ENCODE measurements at places on chromosomes 4 and X.
A peak's percentile ranks its signal among the peaks of the same experiment; 100 is the strongest.

DNA sequence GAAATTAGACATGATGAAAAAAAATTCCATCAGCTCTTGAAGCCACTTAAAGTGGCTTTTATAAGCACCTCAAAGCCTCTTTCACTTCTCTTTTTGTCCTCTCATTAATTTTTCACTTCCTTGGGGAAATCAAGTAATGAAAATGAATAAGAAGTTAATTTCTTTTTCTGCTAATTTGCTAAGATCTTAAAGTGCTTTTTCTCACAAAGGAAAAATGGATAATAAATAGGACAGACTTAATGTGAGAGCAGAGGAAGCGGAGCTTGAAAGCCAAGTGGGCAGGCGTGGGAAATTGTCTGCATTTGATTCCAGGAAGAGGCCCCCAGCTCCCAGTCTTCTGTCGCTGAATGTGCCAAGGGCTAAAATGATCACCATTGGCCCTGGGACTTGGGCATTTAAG is 28.6 kb downstream of the CDS1 start:
- no peak for DNase-seq

GRCh38 chrX:150688911-150689451 is 4.2 kb upstream of the MTMR1 start:
- no peak for DNase-seq

GRCh38 chrX:97556359-97556758 is 672.7 kb downstream of the RPA4 start:
- DNase-seq: no peak

- DNase-seq: no peak
These were observed 21.9 kb downstream of the HNRNPH2 start for GRCh38 chrX:101429934-101430333.

GRCh38 chr4:168421671-168422070 is 58.6 kb downstream of the DDX60L start:
- no peak for DNase-seq

DNA sequence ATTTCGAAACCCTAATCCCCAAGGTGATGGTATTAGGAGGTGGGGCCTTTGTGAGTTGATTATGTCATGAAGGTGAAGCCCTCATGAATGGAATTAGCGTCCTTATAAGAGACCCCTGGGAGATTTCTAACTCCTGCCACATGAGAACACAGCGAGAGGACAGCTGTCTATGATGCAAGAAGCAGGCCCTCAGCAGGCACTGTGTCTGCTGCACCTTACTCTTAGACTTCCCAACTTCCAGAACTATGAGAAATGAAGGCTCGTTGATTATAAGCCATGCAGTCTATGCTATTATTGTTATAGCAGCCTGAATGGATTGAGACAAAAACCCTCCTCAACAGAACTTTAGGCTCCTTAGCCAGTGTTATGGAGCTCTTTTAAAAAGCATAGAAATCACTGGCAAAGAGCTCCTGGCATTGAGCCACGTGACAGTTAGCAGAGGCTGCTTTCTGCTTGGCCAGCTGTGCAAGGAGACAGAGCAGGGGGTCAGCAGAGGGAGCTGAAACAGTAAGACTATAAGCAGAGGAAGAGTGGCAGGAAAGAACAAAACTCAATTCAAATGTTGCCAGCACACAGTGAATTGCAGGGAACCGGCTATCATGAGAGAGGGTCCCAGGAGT is 219.2 kb upstream of the FAT1 start:
- peak; percentile 31 for DNase-seq

DNA sequence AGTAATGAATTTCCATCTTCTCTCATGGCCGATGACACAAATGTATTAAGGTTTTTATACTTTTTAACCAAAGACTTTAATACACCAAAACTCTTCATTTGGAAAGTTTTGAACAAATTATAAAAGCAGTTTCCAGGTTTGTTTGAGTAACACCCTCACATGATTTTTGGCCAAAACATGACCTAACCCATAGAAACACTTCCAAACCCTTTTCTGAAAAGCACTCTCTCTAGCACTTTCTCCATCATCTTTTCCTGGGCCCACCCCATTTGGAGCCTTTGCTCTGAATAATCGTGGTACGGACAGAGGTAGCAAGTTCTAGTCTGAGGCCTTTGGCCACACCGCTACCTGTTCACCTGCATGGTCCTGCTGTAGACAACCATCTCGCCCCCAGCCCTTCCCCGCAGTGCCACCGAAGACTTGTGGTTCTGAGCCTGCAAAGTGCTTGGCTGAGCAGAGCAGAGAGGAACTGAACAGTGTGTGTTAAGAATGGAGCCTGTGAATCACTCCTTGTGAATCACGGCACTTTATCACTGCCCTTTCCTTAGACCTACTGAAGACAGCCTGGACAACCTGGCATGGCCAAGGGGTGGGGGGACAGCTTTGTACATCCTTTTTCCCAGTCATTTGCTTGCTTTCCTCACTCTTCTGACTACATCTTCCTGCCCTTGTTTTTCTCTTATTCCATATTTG is 181.8 kb downstream of the PTTG2 start:
- DNase-seq: no peak

GRCh38 chrX:771536-771935 is 140.9 kb downstream of the SHOX start:
- DNase-seq: no peak
